ELR (cell line): ENCODE measurements at places on chromosomes 13 and 19.

- peak; percentile 84 for DNase-seq
Observed at GRCh38 chr19:48745208-48745995, 1.3 kb downstream of the IZUMO1 start.

GRCh38 chr19:15673176-15673654 lies 328 bp downstream of the CYP4F12 start:
- no peak for DNase-seq

DNA sequence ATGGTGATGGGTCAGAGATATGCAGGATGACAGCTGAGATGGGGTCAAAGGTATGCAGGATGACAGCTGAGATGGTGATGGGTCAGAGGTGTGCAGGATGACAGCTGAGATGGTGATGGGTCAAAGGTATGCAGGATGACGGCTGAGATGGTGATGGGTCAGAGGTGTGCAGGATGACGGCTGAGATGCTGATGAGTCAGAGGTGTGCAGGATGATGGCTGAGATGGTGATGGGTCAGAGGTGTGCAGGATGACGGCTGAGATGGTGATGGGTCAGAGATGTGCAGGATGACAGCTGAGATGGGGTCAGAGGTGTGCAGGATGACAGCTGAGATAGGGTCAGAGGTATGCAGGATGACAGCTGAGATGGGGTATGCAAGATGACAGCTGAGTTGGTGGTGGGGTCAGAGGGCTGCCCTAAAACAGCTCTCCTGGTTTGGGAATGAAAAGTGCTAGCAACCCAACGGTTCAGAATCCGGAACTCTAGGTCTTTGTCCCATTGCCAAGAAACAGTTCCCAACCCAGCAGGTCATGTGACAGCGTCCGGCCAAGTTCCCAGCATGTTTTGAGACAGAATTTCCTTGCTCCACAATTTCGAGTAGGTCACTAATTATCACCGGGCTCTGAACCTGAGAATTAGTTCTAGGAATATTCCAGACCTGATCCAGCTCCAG lies 3.2 kb downstream of the SELENOW start:
- no peak for DNase-seq

DNA sequence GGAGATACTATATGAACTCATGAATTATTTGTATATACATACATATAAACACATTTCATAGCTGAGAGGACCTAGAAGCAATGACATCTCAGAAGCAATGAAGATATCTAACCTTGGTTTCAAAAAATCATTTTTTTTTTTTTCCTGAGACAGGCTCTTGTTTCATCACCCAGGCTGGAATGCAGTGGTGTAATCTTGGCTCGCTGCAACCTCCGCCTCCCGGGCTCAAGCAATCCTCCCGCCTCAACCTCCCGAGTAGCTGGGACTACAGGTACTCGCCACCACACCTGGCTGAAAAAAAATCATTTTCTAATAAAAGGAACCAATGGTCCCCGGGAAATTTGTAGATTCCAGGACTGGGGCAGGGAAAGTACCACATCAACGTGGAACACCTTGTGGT lies 4.0 kb downstream of the ZNF565 start:
- no peak for DNase-seq

DNA sequence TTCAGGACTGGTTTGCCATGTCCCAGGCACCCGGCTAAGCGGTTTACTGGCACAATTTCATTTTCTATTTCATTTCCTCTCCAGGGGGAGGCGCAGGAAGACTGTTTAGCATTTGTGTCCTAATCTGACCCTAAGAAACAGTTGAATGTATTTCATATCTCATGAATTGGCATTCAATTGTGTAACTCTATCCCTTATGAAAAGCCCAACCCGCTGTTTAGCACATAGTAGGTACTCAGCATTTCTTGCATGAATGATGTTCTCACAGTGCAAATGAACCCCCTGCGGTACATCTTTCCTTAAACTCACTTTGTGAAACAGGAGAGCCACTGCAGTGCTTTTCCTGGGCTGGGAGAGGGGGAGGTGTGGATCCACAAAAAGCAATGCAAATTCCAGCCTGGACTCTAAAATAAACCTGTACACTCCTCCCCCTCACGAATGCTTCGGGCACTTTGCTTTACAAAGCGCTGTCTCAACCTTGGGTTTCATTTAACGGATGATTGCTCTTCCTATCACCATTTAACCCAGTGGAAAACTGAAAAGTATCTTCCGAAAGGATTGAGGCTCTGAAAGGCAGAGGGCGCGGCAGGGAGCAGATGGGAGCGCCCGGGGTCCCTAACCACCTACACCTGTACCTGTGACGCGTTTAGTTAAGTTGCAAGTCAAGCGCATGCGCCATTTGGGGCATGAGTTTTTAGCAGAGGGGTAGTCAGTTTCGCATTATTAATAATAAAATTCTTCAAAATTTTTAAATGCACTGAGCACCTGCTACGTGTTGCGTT lies 1.2 kb upstream of the EEF2 start:
- peak; percentile 89 for DNase-seq

GRCh38 chr19:31962561-31962996 lies 382.8 kb upstream of the ZNF507 start:
- no peak for DNase-seq

DNA sequence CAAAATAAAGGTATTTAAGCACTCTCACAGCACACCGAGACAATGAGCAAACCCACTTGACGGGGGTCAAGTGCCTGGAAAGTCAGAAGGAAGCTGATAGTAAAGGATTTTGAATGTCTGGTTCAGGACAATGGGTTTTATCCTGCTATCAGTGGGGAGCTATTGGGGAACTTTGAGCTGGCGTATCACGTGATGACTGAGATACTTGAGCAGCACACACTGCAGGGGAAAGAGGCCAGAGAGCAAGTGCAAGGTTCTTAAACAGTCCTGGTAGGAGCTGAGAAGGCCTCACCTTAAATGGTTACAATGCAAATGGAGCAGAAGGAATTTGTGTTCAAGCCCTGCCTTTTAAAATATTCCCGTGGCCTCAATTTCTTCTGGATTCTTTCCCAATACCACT lies 225.3 kb downstream of the LACC1 start:
- no peak for DNase-seq

DNA sequence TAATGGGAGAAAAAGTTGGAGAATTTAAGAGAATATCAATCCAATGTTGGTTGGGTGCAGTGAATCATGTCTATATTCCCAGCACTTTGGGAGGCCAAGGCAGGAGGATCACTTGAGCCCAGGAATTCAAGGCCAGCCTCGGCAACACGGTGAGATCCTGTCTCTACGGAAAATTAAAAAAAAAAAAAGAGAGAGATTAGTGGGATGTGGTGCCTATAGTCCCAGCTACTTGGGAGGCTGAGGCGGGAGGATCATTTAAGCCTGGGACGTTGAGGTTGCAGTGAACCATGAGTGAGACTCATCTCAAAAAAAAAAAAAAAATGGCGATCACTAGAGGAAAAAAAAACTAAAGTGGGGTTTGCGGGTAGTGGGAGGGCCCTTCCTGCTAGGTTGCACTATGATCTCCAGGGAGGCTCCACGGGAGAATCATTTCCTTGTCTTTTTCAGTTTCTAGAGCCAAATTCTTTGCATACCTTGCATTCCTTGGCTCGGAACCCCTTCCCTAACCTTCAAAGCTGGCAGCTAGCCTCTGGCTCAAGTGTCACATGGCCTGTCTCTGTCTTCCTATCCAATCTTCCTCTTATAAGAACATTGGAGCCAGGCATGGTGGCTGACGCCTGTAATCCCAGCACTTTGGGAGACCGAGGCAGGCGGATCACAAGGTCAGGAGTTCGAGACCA lies 5.8 kb upstream of the ERCC2 start:
- DNase-seq: peak; percentile 93

DNA sequence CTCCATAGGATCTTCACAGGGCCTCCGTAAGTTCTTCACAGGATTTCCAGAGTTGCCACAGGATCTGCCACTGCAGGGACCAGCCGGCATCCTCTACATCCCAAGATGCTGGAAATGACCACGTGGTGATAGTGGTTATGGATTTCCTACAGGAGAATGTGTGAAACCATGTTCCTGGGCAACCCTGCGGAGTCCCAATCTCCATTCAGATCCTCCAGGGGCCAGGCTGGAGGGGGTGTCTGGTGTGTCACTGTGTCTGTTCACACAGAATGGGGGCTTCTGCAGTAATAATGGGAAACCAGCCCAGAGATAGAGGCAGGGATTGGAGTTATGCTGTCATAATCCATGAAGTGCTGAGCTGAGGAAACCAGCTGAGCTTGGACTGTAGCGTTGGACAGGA lies 8.6 kb downstream of the LILRA6 start:
- no peak for DNase-seq

DNA sequence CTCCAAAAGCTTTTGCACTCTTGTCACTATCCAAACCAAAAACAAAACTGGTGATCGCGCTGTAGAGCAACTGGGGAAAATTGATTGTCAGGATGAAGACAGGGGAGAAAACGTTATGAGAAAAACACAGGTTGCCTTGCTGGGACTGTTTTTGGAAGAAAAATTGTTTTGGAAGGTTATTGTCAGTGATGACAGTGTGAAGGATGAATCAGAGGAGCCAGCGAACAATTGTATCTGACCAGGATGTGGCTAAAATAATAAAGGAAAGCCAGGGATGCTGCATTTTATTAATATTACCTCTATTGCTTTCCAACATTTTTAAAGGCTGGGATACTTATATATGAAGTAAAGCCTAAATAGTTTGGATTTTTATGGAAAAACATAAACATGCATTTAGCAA lies 334.0 kb downstream of the SPRY2 start:
- DNase-seq: no peak

DNA sequence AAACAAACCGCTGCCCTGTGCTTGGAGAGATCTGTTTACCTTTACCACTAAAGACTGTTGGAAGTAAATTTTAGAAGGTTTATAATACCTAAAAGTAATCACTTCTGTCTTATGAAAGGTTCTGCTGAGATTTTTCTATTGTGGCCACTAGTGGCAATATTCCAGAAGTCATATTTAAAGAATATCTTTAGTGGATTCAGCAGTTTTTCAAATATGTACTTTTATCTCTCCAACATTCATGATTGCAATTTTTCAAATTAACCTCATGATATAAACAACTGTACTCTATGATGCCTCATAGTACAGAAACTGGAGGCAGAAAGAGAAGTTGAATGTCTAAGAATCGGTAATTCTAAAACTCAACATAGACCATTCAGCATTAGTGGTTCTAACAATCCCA lies 53.2 kb upstream of the USPL1 start:
- no peak for DNase-seq

DNA sequence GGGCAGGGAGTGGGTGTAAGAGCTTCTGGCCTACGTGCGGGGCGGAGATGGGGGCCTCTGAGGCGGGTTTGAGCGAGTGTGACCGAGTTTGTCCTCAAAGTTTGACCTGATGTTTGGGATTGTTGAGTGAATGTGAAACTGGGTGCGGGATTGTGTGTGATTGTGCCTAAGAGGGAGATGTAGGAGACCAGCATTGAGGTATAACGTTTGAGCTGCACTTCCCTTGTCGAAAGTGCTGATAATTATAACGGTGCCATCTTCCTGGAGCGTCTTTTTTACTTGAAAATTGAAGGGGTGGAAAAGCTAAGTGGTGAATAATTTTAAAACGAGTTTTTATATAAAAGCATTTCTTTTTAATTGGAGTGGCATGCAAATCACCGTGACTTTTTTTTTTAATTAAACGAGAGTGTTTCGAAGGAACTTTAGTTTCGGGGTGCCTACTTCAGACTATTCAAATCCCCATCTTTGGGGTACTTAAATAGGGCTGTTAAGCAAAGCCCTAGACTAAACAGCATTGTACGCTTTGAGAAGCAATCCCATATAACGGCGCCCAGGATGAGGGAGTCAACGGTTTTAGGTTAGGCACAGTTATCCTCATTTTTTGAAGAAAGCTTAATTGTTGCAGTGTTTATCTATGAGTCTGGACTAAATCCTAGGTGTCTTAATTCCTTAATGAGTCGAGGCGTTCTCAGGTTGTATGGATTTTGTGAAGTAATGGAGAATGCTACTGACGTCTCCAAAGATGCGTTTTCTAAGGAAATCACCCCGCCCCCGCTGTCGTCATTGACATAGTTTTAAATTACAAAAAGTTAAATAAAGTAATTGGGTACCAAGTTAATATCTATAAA lies 594 bp downstream of the ZNF146 start:
- peak; percentile 35 for DNase-seq

GRCh38 chr13:73293913-73294523 lies 235.2 kb downstream of the KLF5 start:
- no peak for DNase-seq

GRCh38 chr13:63643543-63643942 lies 2227.9 kb upstream of the PCDH20 start:
- peak; percentile 28 for DNase-seq

GRCh38 chr19:18328340-18329034 lies 5.6 kb upstream of the LSM4 start:
- DNase-seq: peak; percentile 98

GRCh38 chr19:54256250-54257115 lies 590 bp downstream of the LILRB5 start:
- DNase-seq: no peak

DNA sequence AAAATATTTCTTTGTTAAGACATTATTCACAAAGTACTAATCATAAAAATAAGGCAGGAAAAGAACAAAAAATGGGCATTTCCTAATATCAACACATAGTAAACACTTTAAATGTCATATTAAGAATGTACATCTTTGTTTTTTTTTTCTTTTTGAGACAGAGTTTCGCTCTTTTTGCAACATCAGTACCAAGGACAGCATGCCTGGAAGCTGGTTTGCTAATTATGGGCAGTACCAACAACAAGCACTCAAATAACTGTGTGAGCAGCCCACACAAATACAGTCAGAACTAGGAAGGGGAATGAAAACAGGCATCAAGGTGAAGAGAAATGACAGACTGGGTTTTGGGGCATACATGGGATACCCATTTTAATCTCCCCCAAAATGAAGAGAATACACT lies 788.0 kb upstream of the SLITRK1 start:
- no peak for DNase-seq

DNA sequence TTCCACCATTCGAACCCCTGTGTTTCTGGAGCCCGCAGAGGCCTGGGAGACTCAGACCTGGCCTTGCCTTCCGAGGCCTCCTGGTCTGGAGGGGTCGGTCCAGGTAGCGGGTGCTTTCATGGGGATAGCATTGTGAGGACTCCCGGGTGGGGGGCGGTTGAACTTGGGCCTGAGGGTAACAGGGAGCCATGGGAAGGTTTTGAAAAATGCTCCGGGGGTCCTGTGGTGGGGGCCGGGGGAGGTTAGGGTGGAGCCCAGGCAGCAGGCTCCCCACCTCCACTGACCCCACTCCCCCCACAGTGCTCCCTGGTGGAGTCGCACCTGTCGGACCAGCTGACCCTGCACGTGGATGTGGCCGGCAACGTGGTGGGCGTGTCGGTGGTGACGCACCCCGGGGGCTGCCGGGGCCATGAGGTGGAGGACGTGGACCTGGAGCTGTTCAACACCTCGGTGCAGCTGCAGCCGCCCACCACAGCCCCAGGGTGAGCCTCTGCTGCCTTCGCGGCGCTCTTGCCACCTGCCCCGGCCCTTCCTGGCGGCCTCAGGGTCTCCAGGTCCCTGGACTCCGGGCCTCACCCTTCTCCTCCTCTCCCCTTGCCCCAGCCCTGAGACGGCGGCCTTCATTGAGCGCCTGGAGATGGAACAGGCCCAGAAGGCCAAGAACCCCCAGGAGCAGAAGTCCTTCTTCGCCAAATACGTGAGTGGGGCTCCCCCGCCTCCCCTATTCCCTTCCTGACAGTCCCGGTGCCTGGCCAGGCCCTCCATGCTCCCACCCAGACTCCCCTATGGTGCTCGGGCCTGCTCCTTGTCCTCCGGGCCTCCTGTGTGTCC lies 3.8 kb upstream of the GARIN5A start:
- DNase-seq: no peak

- peak; percentile 75 for DNase-seq
Observed at GRCh38 chr19:48644839-48645619, 958 bp downstream of the CA11 start.
